ENCODE measurements at places on chromosomes 4 and X. TPM values are rescaled to one million over a fixed set of nuclear protein-coding genes. Genes with fewer than 3 reads are reported as not detected.

The FHDC1 gene
- 0.12 TPM for total RNA-seq

The GPR34 gene
- 0.67 TPM for total RNA-seq

The AREG gene
- total RNA-seq, result 0.53 TPM

The MTMR8 gene
- 4.6 TPM for total RNA-seq

The COL4A6 gene
- not detected for total RNA-seq

The MAP3K15 gene
- total RNA-seq, result 0.38 TPM

The ANXA3 gene
- total RNA-seq, result 0.41 TPM

The SORCS2 gene
- 0.05 TPM for total RNA-seq

The LEF1 gene
- total RNA-seq, result 30.6 TPM

The FAM114A1 gene
- 0.40 TPM for total RNA-seq

The RNF150 gene
- not detected for total RNA-seq

The MBNL3 gene
- 23.2 TPM for total RNA-seq

The INTU gene
- 0.03 TPM for total RNA-seq

The RPS6KA6 gene
- not detected for total RNA-seq

The LARP7 gene
- 53.3 TPM for total RNA-seq

The TCEAL2 gene
- total RNA-seq, result not detected

The VMA21 gene
- total RNA-seq, result 41.9 TPM

The CXCL11 gene
- total RNA-seq, result 0.53 TPM

The FDCSP gene
- not detected for total RNA-seq

The COQ2 gene
- total RNA-seq, result 21.9 TPM

Measured in activated CD8-positive, alpha-beta memory T cell treated with anti-CD3 and anti-CD28 coated beads, Interleukin-2, amount 10 ng/mL, durations not matched to agents 7 days and 5 days (primary cell).